ENCODE measurements at places on chromosomes 12 and 14. TPM values are rescaled to one million over a fixed set of nuclear protein-coding genes. Genes with fewer than 3 reads are reported as not detected.
A peak's percentile ranks its signal among the peaks of the same experiment; 100 is the strongest.

Gene TTC9
- total RNA-seq, result 11.1 TPM

- peak; percentile 63 for DNase-seq
Observed at GRCh38 chr12:101696251-101697196, 916 bp upstream of the CHPT1 start.

DNA sequence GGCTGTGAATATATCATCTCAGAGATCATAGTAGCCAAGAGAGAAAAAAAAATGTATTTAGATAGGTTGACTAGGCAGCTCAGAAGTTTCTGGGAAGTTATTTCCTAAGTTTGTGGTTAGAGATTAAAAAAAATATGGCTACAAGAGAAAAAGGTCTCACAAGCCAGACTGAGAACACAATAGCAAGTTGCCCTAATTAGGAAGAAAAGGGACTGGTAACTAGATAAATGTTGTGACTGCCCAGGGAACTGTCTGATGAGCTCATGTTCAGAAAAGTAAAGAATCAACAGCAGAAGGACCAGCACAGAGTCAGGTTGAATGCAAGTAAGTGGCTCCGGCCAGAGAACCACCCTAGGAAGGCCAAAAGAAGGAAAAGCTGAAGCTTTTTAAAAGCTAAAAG lies 256.6 kb downstream of the PRKD1 start:
- DNase-seq, result no peak

Gene GARIN6
- total RNA-seq, result not detected

DNA sequence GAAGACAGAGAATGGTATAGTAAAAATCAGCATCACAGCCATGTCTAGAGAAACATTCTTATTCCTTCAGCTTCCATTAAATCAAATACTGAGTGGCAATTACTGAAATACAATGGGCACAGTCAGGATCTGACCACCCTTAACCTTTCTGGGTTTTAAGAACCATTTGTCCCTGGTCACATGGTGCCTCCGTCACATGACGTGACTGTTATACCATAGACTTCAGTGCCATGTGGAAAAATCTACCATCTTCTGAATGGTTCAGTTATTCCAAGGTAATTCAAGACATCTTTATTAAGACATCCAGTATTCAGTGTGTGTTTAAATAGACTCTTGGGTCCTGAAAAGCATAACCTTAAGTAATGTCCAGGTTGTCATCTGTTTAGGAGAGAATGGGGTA lies 553.1 kb upstream of the FLRT2 start:
- no peak for DNase-seq

GRCh38 chr14:51912112-51912786 lies 51.8 kb downstream of the GNG2 start:
- DNase-seq, result no peak

GRCh38 chr14:73428353-73428824 lies 30.0 kb downstream of the NUMB start:
- DNase-seq, result no peak

DNA sequence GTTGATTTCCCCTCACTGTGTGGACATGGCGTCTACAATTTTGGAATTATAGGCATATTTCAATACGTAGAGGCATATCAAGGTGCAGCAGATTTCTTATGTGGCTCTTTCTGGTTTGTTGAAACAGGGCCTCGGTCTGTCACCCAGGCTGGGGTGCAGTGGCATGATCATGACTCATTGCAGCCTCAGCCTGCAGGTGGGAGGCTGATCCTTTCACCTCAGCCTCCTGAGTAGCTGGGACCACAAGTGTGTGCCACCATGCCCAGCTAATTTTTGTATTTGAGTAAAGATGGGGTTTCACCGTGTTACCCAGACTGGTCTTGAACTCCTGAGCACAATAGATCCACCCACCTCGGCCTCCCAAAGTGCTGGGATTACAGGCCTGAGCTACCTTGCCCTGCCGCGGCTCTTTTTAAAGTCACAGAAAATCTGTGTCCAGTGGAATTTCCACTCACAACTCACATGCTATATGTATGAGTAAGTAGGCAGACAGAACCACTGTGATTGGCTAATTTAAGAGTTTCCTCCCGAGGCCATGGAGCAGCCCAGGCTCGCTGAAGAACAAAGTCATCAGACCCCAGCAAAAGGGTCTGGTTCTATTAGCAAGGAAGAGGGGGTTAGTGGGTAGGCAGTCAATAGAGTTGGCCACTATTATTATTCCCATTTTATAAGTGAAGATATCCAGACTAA lies 9.1 kb downstream of the GNG2 start:
- DNase-seq, result no peak
